Left ventricle myocardium inferior (tissue), 1 donor: ENCODE measurements at places on chromosomes 16 and 17. TPM values are rescaled to one million over a fixed set of nuclear protein-coding genes. Genes with fewer than 3 reads are reported as not detected.

GRCh38 chr16:9380221-9380620 lies 288.8 kb downstream of the HAPSTR1 start:
- DNase-seq: no peak

GRCh38 chr16:27748868-27749546 lies 199.1 kb downstream of the KATNIP start:
- DNase-seq: peak; percentile 21

DNA sequence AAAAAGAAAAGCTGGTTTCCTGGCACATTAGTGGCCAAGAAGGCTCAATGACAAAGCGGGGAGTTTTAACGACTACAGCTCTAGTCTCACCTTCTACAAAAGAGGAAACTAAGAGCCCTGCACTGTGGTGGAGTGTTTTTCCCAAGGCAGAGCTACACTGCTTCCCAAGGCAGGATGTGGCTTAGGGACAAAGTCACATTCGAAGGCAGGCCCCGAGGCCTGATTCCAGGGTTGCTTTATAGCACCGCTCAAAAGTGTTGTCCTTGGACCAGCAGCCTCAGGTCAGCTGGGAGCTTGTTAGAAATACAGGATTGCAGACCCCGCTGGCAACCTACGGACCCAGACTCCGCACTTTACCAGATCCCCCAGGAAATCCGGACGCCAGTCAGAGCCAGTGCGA lies 23.8 kb downstream of the TMEM92 start:
- no peak for DNase-seq

DNA sequence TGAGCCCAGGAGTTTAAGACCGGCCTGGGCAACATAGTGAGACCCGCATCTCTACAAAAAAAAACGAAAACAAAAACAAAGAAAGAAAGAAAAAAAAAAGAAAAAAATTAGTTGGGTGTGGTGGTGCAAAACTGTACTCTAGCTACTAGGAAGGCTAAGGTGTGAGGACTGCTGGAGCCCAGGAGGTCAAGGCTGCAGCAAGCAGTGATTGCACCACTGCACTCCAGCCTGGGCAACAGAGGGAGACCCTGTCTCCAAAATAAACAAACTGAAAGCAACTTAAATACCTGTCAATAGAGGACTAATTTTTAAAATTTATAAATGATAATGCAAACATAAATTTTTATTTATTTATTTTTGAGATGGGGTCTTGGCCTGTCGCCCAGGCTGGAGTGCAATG lies 17.3 kb downstream of the ATP2A1 start:
- no peak for DNase-seq

- DNase-seq: no peak
These were observed 178.4 kb downstream of the CCDC182 start for GRCh38 chr17:57566721-57567120.

GRCh38 chr16:73738266-73738665 lies 558.3 kb upstream of the PSMD7 start:
- no peak for DNase-seq

DNA sequence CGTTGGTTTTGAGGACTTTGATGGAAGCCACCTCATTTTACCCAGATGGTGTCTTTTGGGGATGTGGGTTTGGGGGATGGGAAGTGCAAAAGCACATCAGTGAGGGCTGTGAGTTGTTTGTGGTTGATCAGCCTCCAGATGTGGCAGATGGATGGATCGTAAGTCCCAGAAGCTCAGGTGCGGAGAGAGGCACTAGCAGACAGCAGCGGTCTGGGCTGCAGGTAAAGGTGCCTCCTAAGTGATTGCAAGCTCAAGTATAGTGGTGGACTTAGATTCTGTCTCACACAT lies 18.0 kb downstream of the HS3ST3B1 start:
- no peak for DNase-seq

GRCh38 chr17:68867759-68868516 lies 87.3 kb downstream of the ABCA8 start:
- no peak for DNase-seq

GRCh38 chr17:76820561-76820960 lies 47.6 kb upstream of the MGAT5B start:
- no peak for DNase-seq

- DNase-seq: peak; percentile 88
These were observed 3.7 kb downstream of the NOL3 start for GRCh38 chr16:67173808-67174705.

USP43 gene
- 0.08 TPM for total RNA-seq

TEN1 gene
- 5.3 TPM for total RNA-seq

GRCh38 chr17:2058586-2059546 lies 4.0 kb downstream of the HIC1 start:
- peak; percentile 85 for DNase-seq

FOXN1 gene
- total RNA-seq: not detected
